ENCODE measurements at places on chromosomes 1 and 21. TPM values are rescaled to one million over a fixed set of nuclear protein-coding genes. Genes with fewer than 3 reads are reported as not detected.

GJB4 gene
- not detected for total RNA-seq

VSIG8 gene
- total RNA-seq = not detected

TNFRSF4 gene
- total RNA-seq = 1.9 TPM

HSD3B1 gene
- not detected for total RNA-seq

ITLN2 gene
- not detected for total RNA-seq

FMO1 gene
- total RNA-seq = not detected

SLC25A34 gene
- total RNA-seq = 0.54 TPM

ALX3 gene
- not detected for total RNA-seq

PIGR gene
- total RNA-seq = not detected

KPRP gene
- total RNA-seq = not detected

JAK1 gene
- total RNA-seq = 160 TPM

TINAGL1 gene
- total RNA-seq = 28.0 TPM

CTSS gene
- total RNA-seq = 3.1 TPM

ADAMTS4 gene
- total RNA-seq = 6.5 TPM

ATAD3C gene
- not detected for total RNA-seq

PAQR6 gene
- total RNA-seq = 0.32 TPM

LINGO4 gene
- not detected for total RNA-seq

NTNG1 gene
- total RNA-seq = not detected

SETD4 gene
- 9.1 TPM for total RNA-seq

FCRL6 gene
- not detected for total RNA-seq

AK5 gene
- 38.5 TPM for total RNA-seq

AMY1C gene
- total RNA-seq = not detected

DIPK1A gene
- 10.3 TPM for total RNA-seq

S100A7 gene
- total RNA-seq = not detected

ARTN gene
- not detected for total RNA-seq

LY9 gene
- total RNA-seq = not detected

PDZK1IP1 gene
- total RNA-seq = 4.4 TPM

OR10J1 gene
- not detected for total RNA-seq

CLCA1 gene
- not detected for total RNA-seq

HMGCS2 gene
- not detected for total RNA-seq

ICOSLG gene
- 0.32 TPM for total RNA-seq

AQP10 gene
- not detected for total RNA-seq

SPATA21 gene
- total RNA-seq = not detected

FAM72B gene
- 4.1 TPM for total RNA-seq

ARMH1 gene
- not detected for total RNA-seq

VHLL gene
- total RNA-seq = not detected
